NCI-H1105 treated with DMSO at 0.1 percent for 48 hours (cell line): ENCODE measurements at places on chromosomes 11 and 22.

- DNase-seq, result peak; percentile 98
These were observed 513.0 kb downstream of the SOX6 start for GRCh38 chr11:15843309-15843872.

DNA sequence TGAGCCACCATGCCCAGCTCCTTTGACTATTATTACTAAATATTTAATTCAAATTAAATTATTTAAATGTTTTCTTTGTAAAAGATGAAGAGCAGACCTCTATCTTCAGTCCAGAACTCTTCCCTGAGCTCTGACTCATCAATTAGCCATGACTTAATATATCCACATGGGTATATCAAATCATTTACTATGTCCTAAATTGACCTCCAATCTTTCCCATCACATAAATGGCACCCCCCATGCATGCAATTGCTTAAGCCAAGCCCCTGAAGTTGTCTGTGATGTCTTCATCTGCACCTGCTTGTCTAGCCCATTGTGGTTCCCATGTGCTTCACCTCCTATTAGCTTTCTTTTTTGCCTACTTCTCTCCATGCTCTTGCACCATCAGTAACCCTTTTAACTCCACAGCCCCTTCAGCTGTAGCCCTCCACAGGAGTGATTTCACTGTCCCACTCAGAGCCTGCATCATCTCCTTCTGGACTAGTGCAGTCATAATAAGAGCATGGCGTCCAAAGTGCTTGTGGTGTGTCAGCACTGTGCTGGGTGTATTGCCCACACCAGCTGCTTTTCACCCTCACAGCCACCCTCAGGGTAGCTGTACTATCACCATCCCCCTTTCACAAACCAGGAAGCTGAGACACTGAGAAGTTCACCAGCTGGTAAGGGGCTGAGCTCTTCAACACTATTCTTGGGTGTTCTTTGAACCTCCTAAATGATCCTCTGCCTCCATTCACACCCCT is 11.8 kb upstream of the THY1 start:
- DNase-seq, result no peak

DNA sequence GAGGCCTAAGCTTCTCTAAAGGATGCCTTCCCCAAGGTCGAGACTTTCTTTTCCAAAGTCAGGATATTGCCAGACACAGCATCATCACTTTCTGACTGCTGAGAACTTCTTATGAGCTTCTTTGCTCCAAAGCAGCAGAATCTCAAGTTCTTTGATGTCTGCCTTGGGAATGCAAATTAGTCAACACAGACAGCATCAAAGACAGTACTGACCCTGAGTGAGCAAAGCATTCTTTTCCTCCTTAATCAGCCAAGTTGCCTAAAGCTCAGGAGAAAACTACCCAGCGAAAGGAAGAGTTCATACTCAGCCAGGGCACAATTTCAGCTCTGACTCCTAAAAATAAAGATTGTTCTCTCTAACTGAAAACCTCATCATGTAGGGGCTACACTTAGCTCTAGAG is 98.0 kb downstream of the SLC36A4 start:
- no peak for DNase-seq

DNA sequence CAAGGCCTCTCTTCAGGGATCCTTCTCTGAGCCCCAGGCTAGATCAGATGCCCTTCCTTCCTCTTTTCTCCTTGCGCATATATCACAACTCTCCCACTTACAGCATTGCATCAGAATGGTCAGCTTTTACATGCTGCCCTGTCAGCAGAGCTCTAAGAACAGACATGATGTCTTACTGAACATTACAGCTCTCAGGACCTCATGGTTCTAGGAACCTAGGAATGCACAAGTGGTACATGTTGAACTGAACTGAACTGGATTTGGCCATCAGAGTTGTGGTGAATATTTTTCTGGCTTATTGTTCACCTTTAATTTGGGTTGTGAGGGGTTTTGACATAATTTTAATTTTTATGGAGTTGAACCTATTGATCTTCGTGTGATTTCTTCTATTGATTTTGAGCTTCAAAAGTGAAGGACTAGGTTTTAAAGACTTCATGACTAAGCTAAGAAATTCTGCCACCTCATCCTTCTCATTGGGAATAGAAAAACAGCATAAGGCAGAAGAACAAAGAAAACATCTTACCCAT is 37.7 kb upstream of the SPON1 start:
- no peak for DNase-seq

DNA sequence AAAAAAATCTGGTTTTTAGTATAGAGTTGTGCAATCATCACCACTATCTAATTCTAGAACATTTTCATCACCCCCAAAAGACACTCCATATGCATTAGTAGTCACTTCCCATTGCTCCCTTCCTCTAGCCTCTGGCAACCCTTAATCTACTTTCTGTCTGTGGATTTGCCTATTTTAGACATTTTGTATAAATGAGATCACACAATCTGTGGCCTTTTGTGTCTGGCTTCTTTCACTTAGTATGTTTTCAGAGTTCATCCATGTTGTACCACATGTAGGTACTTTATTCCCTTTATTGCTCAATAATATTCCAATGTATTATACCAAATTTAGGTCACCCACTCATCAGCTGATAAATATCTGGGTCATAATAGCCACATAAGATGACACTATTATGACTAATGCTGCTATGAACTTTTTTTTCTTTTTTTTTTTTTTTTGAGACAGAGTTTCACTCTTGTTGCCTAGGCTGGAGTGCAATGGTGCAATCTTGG is 67.5 kb upstream of the SCUBE2 start:
- no peak for DNase-seq

- no peak for DNase-seq
These were observed 839 bp downstream of the LRRN4CL start for GRCh38 chr11:62688491-62688890.

- DNase-seq, result no peak
These were observed 14.5 kb upstream of the POGLUT3 start for GRCh38 chr11:108512708-108513107.

DNA sequence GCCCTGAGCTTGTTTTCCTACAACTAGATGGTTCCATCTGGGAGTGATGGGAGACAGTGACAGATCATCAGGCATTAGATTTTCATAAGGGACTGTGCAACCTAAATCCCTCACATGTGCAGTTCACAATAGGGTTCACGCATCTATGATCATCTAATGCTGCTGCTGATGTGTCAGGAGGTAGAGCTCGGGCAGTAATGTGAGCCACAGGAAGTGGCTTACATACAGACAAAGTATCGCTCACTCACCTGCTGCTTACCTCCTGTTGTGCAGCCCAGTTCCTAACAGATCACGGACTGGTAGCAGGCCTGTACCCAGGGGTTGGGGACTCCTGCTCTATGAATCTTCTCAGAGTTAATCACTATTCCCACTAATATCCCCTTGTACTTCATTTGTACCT is 12.4 kb downstream of the AAMDC start:
- DNase-seq, result no peak

GRCh38 chr11:108037211-108037610 is 28.5 kb downstream of the CUL5 start:
- no peak for DNase-seq

DNA sequence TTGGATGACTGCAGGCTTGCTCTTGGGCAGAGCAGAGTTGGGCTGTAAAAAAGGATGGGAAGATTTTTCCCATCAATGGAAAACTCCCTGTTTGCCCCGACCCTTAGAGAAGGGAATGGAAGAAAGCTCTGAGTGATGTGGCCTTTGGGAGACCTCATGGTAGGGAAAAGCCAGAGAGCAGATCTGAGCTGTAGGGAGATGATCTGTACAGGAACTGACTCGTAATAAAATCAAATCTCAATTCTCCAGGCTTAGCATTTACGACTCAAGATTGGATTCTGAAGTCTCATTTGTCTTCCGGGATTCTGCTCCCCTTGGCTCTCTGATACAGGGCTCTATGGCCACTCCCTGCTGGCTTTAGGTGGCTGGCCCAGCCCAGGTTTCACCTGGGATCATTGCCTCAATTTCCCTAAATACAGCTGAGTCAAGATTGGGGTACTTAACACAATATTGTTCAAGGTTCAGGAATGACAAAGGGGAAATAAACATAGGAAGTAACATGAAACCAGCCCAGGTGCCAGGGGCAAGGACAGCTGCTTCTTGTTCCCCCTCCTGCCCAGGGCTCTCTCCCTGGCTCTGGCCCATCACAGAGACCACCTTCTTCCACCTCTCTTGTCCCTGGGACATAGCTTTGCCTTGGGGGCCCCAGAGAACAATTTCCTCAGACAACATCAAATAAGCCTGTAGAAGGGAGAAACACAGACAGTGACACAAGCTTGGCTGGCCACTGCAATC is 38.4 kb upstream of the THY1 start:
- DNase-seq, result no peak

GRCh38 chr11:112354364-112354763 is 93.7 kb upstream of the PLET1 start:
- DNase-seq, result no peak

DNA sequence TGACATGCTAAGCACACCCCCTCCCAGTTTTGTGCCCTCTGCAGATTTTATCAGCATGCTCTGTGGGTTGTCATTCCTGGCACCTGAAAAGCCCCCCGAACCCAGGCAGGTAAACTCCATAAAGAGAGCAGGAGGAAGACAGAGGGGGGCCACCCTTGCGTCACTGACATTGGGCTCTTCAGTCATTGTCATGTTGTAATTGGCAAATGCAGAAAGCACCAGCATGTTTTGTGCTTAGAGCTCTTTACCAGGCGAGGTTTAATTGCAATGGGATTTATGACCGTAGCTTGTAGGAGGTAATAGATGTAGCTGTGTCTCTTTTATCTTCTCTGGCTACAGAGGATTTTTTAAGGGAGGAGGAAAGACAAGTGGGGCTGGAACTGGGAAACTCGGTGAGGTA is 201.7 kb downstream of the GRIK4 start:
- DNase-seq, result no peak

- DNase-seq, result no peak
These were observed 104.5 kb upstream of the OPCML start for GRCh38 chr11:133636711-133637355.

DNA sequence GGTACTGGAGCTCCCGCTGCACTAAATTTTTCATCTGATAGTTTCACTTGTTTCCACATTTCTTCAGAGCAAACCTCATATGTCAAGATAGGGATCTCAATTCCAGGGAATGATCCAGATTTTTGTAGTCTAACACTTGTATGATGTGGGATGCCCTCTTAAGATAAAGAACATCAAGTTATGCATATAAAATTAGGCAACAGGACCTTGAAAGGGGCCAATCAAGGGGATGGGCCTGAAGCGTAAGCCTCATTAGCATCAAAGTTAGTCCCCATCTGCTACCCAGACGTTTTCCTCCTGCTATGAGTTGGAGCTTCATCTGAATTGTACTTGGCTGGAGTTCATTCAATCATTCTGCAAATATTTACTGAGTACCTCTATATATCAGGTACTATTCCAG is 17.5 kb downstream of the PDGFD start:
- DNase-seq, result peak; percentile 6

GRCh38 chr22:27462190-27462589 is 339.4 kb downstream of the MN1 start:
- no peak for DNase-seq

DNA sequence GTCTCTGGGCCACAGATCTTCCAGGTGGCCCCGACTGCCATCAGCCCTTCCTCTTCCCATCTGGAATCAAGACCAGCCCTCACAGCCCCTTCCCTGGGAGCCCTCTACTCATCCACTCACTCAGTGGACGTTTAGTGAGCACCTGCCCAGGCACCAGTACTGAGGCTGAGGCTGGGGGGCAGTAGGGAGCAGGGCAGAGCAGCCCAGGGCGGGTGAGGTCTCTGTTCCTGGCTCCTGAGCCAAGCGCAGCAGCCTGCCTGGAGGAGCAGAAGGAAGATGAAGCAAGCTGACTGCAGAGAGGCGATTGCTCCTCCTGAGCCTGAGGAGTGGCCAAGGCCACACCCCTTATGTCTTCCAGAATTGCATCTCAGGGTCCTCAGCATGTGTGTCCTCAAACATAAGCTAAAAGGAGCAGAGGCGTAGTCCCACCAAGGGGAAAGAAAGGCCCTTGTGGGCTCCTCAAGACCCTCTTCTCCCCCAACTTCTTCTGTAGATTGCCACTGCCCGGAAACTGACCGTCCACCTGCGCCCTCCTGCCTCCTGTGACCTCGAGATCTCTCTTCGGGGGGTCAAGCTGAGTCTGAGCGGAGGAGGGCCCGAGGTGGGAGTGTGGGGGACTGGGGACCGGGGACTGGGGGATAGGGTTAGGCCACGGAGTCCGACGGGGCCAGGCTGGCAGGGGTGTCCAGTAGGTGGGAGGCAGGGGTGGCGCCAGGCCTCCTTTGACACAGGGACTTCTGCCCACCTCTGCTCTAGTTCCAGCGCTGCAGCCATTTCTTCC is 5.8 kb downstream of the MAPK8IP2 start:
- DNase-seq, result no peak

DNA sequence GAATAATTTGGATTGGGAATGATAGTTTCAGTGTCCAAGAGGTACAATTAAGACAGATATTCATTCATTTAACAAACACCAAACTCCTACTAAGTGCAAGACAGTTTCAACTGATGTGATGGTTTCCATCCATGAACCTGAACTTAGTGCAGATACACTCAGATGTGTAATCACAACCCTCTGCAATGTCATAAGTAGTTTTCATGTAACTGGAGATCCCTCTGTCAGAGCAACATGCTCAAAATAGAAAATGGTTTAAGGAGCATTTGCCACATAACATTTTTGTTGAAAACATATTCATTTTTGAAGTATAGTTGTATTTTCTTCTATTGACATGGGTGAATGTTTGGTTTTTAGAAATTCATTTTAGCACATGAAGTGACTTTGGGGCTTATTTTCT is 16.5 kb upstream of the PKNOX2 start:
- DNase-seq, result no peak

GRCh38 chr11:67262731-67263675 is 3.3 kb upstream of the GRK2 start:
- DNase-seq, result peak; percentile 69

- no peak for DNase-seq
These were observed 38.3 kb downstream of the TP53I11 start for GRCh38 chr11:44912270-44912987.

DNA sequence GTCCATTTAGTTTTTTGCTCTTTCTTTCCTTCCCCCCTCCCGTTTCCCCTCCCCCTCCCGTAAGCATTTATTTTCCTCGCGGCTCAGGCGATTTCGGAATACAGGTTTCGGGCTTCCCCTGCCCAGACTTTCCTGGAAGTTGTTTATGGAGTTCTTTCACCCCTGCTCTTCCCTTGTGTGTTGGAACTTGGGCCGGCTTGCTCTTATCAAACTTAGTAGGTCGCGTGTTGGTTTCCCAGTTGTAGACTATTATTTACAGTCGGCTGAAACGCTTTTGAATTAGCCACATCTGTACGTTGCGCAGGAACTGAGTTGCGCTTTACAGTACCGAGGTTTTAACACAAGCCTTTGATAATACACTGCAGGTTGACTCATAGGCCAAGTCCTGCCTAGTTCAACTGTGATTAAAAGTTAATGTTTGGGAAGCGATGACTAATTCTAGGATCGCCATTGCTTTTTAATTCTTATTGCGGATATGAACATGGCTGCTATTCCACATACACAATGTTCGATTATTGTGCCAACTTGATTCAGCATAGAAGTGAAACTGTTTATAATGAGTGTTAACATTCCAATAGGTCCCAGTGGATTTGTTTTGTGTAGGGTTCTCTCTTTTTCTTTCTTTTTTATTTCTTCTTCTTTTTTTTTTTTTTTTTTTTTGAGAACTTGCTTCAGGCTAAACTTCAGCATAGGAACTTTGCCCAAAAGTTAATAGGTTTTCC is 1.7 kb downstream of the YAP1 start:
- no peak for DNase-seq

- DNase-seq, result no peak
These were observed 19.6 kb downstream of the PPFIBP2 start for GRCh38 chr11:7533199-7534041.

- no peak for DNase-seq
These were observed 368.8 kb upstream of the KIRREL3 start for GRCh38 chr11:127369356-127369755.
